ENCODE measurements at places on chromosomes 1 and 21.

GRCh38 chr1:33025180-33025569 lies 11.5 kb downstream of the AK2 start:
- DNase-seq = no peak

- DNase-seq = no peak
Observed at GRCh38 chr1:246198115-246198816, 308.8 kb downstream of the SMYD3 start.

DNA sequence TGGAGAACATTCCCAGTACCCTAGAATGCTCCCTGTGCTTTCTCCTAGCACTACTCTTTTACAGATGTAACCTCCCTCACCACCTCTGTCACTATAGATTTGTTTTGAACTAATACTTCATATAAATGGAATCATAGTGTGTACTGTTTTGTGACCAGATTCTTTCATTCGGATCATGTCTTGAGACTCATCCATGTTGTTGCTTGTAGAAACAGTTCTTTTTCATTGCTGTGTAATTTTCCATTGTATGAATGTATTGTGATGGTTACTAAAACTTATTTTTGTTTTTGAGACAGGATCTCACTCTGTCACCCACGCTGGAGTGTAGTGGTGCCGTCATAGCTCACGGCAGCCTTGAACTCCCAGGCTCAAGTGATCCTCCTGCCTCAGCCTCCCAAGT lies 2.7 kb downstream of the MAST2 start:
- no peak for DNase-seq

GRCh38 chr1:58312971-58313563 lies 233.5 kb downstream of the OMA1 start:
- DNase-seq = no peak

All from activated CD4-positive, alpha-beta T cell treated with anti-CD3 and anti-CD28 coated beads for 48 hours (primary cell).